ENCODE measurements at places on chromosomes 12 and 14.

DNA sequence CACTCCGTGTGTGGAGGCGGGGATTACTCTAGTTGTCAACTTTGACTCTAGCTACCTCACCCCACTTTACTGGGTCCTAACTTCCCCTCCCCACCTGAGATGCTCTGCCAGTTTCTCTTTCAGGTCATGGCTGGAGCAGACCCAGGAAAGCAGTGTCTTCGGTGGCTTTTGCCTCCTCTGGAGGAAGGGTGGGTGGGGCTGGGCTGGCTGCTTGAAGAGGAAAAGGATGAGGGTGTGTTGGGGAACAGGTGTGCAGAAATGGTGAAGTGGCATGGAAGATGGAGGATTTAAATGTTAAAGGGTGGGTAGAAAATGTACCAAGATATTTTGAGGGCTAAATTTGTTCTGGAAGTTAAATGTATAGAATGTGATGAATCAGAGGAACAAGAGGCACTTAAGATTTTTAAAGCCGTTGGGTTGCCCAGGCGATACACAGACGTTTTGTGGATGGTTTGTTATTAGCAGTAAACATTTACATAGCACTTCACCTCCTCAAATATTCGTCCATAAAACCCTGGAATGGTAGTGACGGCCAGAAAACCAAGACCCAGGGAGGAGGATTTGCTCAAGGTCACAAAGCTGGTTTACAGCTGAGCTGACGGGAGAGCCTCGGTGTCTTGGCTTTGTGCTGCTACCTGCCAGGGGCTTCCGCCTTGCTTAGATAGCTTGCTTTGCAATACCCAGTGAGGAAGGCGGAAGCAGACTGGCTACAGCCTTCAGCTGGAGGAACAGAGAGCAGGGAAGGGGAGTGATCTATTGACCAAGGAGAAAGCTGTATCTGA, 72.2 kb upstream of the PRMT8 start:
- DNase-seq, result peak; percentile 11

- no peak for DNase-seq
These were observed 287.6 kb upstream of the PWP1 start for GRCh38 chr12:107397890-107398500.

GRCh38 chr14:105151084-105151837, 17.3 kb downstream of the JAG2 start:
- DNase-seq, result no peak

- DNase-seq, result no peak
These were observed 74.4 kb downstream of the ARMH4 start for GRCh38 chr14:58077621-58078020.

DNA sequence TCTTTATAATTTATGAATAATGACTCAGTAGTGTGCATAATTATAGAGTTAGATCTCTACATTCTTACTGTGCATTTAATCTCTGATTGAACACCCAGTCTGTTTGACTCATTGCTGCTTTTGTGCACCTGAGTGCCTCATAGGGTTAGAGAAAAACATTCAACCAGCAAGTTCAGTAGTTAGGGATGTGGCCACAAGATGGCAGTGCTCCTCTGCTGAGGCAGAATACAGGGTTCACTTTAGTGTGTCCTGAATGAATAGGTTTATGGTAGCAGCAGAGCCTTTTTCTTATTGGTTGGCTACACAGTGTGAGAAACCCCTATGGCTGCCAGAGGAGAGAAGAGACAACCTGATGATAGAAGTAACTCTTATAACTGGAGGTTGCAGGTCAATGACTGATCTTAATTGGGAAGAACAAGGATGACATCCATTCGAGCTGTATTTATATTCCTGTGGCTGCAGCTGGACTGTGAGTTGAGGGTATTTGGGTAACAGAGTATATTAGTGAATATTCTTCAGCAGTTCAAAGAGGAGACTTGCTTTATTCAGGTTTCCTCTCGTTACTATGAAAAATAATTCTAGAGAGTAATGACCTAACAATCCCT, 194.9 kb upstream of the OR4E1 start:
- no peak for DNase-seq

DNA sequence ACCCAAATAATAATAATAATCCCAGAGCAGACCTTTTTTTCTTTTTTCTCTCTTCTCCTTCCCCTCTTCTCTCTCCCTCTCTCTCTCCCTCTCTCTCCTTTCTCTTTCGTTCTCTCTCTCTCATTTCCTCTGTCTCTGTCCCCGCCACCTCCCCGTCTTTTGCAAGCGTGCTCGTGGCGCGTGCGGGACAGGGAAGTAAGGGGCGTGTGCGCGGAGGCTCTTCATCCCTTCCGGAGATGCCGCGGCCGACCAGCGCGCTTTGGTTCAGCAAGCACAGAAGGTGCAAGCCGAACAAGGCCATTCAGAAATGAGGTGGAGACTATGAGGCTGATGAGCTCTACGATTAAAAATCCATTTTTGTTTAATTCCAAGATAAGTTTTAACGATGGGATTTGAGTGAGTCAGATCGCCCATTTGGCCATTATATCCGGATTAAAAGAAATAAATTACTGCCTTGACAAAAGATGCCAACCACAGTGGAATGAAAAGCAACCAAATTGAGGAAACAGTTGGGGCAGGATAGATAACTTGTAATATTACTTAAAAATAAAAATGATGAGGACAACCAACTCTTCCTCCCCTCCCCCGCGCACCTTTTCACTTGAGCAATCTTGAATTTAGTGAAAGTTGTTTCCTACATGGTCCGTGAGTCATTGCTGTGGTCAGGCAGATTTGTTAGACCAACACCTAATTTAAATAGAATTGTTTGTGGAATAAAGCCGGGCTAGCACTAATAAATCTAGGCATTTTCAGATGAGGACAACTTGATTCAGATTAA, 1.2 kb upstream of the AMIGO2 start:
- DNase-seq, result no peak

GRCh38 chr12:68924546-68924945, 8.4 kb downstream of the CPM start:
- DNase-seq, result no peak

DNA sequence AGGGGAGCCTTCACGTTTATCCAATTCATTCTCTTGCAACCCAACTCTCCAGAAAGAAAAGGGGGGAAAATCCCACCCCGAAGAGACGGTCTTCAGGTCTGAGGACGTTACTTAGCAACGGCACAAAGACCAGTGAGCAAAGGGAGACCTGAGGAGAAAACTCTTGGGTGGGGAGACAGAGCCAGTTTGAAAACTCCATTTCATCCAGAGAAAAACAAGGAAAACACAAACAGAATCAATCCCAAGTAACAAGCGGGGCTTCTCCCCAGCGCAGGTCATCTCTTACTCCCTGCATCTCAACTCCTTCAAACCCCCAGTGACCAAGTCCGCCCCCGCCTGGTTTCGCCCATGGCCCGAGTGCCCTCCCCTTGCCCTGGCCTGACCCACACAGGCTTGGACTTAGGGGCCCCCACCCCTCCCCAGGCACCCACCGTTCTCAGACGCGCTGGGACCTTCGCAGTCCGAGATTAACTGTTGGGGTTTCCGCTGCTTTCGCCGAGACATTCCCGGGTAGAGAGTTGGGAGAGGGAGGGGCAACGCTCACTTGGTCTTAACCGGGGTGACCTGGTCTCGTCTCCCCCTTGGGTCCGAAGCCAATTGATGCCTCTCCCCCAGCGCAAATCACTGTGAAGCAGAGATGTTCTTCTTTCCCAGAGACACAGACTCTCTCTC, 10.4 kb upstream of the SALL2 start:
- no peak for DNase-seq

GRCh38 chr12:11677752-11678151, 28.3 kb downstream of the ETV6 start:
- DNase-seq, result no peak

GRCh38 chr12:29317556-29318363, 63.2 kb downstream of the ERGIC2 start:
- peak; percentile 34 for DNase-seq

- no peak for DNase-seq
These were observed 17.8 kb downstream of the RASSF8 start for GRCh38 chr12:25976289-25976688.

DNA sequence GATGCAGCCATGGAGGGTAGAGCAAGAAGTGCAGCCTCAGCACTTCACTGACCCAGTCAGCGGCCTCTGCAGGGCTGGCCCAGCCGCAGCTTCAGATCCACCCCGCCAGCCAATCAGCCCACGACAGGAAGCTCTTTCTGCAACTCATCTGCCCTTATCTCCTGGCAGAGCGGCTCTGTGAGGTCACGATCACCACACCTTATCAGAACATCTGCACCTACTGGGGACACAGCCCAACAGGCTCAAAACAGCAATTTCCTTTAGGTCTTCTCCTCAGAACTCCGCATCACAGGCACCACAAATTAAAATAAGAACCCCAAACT, 287.3 kb downstream of the BCL11B start:
- no peak for DNase-seq

All from NCI-H1092 (cell line).